ENCODE measurements at places on chromosomes 6 and 20.

DNA sequence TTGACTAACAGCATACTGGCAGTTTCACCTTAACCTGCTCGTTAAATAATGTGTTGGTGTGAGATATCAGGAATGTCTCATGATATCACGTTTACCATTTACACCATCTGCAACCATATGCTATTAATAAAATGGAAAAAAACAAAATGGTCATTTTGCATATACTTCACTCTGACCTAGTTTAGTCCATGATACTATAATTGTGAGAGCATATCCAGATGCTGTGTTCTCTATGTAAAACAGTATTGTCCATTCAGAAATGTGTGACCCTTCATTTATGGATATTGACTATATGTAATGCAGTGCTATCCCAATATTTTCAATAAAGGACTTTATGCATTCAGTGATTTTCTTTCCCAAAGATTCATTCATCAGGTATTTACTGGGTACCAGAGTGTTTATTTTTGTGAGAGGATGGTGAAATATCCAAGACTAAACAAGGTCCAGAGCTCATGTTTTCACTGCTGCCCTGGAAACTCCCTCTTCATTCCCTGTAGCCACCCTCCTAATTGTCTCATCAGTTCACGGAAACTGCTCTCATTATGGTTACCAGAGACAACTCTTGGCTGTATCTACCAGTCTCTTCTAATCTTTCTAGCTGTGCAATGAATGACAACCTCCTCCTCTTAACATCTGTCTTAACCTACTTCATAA, 25.7 kb upstream of the HINT3 start:
- no peak for DNase-seq

DNA sequence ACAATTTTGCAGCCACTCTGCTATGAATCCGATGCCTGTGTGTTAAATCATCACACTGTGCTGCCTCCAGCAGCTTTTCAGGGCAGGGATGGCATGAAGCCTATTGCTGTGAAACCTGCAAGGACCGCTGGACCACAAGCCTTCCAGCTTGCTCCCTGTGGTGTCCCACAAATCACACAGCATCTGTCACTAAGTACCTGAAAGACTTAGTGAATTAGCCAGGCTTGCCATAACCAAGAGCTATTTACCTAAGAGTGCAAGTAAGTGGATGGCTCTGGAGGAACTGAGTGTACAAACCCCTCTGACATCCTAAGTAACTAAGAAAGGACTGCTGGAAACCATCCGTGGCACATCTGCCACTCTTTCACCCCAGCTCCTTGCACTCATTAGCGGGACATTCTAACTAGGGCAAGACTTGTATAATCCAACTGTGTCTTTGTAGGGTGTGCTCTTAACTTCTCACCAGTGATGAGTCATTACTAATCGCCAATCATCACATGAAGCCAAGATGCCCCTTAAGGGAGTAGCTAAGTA, 34.7 kb downstream of the FOXQ1 start:
- DNase-seq: no peak

GRCh38 chr20:31543966-31544598, 29.8 kb downstream of the HM13 start:
- DNase-seq: no peak

DNA sequence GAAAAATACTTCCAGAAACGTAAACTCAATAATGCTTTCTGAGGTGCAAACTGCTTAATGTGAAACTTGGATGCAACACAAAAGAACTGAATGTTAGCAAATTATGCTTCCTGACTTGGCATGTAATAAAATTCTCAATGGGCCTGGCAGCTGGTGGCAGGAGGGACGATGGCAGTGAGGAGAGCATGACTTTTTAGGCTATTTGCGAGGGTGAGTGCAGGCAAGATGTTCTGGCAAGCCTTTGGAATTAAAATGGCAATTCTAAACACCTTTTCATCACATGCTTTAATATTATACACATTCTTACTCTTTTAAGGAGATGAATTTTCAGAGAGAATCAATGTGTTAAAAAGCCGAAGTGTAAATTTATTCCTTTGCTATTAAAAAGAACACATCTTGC, 224.8 kb upstream of the CDH4 start:
- DNase-seq: no peak

DNA sequence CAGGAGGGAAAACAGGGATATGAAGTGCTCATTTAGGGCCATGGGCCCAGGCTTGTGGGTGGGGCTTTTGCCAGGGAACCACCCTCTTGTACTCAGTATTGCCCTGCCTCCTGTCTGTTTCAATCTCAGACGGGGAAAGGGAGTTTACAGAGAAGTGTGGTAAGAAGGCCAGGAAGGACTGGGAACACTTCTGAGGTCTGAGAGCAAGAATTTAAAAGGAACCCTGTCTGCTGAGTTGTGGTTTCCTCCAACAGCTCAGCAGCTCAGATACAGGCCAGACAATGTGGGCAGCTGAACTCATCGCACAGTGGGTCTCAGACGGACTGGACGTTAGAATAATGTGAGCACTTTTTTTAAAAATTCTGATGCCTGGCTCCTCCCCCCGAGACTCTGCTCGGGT, 354.1 kb upstream of the ARID1B start:
- no peak for DNase-seq

- no peak for DNase-seq
Measured at GRCh38 chr20:34256629-34257124, 15.5 kb downstream of the ASIP start.

- no peak for DNase-seq
Measured at GRCh38 chr6:163170294-163170883, 244.1 kb upstream of the QKI start.

DNA sequence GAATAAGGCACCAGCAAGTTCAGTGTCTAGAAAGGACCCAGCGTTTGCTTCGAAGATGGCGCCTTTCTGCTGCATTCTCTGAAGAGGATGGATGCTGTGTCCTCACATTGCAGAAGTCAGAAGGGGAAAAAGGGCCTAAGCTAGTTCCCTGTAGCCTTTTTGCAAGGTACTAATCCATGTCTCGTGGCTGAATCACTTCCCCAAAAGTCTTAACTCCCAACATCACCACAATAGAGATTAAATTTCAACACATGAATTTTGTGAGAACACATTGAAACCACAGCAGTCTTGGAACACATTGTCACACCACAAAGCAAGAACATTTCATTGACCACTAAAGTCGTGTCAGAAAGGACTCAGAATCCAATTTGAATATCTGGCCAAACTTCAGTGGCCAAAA, 42.1 kb downstream of the KLHL31 start:
- DNase-seq: no peak

DNA sequence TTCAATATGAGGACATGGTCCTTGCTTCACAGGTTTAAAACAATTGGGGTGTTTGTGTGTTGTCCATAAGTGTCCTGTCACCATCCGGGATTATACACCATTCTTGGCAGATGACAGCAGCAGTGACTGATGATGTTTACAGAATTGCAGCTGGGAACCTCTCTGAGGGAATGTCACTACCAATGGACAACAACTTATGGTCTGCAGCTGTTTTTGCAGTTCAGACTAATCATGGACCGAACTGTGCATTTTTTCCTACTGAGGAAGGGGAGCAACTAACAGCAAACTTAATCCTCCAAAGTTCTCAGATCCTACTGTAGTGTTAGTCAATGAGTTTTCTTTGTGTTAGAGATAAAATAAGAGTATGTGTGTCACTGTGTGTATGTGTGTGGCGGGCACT, 26.0 kb downstream of the FAM229B start:
- no peak for DNase-seq

GRCh38 chr6:125584468-125584939, 164.9 kb upstream of the HEY2 start:
- DNase-seq: no peak

GRCh38 chr6:168641446-168641845, 200.5 kb downstream of the SMOC2 start:
- no peak for DNase-seq

DNA sequence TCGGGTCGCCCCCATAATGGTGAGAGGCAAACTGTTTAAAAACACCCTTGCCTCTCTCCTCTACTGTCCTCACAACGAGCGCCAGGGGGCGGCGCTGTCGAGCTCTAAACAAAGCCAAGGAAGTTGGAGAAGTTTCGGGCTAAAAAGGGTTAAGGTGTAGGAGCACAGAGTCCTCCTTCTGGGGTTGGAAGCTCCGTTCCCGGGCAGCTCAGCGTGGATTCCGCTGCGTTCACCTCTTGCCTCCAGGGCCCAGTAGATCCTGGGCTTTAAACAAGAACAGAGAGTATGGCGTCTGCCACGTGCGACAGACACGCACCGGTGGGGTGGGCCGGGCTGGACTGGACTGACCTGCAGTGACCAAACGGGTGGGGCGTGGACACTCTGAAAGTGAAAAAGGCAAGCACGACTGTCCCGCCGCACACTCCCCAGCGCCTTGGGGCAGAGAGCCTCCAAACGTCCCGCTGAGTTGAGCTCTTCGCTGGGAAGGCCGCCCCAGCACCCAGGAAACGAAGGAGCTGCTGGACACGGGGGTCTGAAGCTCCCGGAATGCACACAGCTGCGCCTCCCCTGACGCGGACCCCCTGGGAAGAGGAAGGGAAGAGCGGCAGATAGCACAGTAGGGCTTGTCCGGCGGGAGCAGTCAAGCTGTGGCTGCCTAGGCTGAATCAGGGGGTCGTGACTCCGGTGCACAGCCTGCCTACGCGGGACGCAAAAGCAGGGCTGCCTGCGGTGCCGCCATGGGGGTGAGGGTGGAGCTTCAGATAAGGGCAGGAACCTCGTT, 1.6 kb upstream of the THBD start:
- no peak for DNase-seq

- no peak for DNase-seq
Measured at GRCh38 chr6:108922499-108922898, 74.3 kb downstream of the ARMC2 start.

- no peak for DNase-seq
Measured at GRCh38 chr6:163036160-163036645, 308.4 kb downstream of the PACRG start.

DNA sequence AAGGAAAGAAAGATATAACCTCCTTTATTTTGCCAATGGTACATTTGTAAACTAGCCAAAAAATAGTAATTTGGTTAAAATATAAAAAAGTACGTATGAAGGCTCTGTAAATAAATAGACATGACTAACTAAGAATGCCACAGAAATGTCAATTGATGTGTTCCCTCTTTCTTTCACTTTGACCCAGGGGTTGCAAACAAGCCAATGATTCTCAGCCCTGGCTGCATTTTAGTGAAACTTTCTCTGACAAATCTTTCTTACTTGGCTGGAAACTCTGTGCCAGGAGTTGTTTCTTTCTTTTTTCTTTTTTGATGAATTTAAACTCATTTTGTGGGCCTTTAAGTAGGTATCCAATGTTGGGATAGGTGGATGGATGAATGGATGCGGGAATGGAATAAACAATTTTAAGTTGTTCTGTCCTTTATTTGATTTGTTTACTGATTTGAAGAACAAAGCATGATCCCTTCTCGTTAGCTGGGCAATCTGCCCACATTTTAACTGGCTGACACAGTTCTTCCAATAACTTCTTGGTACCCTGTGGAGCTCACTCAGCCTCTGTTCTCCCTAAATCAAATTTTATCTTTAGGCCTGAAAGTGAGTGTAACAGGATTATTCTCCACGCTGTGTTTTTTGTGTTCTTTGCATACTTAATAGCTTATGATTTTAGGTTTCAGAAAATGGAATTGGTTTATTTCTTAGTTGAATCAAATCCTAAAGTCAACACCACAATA, 58.6 kb upstream of the GCLC start:
- no peak for DNase-seq

DNA sequence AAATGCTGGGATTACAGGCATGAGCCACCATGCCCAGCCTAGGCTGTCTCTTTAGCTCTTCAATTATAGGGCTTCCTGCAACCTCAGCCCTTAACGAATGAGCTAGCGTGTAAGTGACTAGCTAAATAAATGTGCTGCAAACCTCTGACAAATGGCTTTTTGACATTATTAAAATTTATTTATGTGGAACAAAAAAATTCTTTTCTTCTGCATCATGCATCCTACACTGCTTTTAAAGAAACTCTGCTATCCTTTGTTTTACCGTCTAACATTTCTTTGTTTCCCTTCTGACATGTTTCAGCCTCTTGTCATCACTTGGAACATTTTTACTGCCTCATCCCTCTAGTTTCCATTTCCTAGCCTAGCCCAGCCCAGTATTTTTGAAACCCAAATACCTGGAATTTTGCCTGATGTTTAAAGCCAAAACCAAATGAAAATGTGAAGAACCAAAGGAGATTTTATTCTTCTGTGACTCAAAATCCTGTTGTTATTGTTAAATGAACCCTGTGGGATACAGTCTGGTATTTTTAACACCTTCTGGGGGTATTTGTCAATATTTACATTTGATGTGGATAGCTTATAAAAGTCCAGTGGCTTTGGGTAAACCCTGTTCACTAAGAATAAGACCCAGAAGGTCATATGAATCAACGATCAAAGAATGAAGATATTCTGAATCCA, 9.5 kb downstream of the NT5E start:
- DNase-seq: no peak

DNA sequence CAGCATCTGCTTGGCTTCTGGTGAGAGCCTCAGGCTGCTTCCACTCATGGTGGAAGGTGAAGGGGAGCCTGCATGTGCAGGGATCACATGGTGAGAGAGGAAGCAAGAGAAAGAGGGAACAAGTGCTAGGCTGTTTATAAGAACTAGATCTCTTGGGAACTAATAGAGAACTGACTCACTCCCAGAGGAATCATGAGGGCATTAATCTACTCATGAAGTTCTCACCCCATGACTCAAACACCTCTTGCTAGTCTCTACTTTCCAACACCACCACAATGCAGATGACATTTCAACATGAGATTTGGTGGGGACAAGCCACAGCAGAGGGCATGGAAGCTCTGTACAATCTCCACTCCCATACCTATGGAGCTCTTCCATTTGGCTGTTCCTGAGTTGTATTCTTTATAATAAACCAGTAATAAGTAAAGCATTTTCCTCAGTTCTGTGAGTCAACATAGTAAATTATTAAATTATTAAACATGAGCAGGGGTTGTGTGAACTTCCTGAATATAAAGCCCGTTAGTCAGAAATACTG, 524.1 kb upstream of the NRSN1 start:
- no peak for DNase-seq

All from activated effector memory CD4-positive, alpha-beta T cell treated with Interleukin-2 at 50 U/mL for 16 hours (primary cell).